Activated CD4-positive, alpha-beta T cell treated with anti-CD3 and anti-CD28 coated beads, Interleukin-2, amount 10 ng/mL, durations not matched to agents 24 days and 14 days (primary cell): ENCODE measurements at places on chromosomes 13 and 19. TPM values are rescaled to one million over a fixed set of nuclear protein-coding genes. Genes with fewer than 3 reads are reported as not detected.

The PTGIR gene
- 194 TPM in 2 replicates for total RNA-seq

The ZNF850 gene
- 3.2 and 3.8 TPM in 2 replicates for total RNA-seq

DNA sequence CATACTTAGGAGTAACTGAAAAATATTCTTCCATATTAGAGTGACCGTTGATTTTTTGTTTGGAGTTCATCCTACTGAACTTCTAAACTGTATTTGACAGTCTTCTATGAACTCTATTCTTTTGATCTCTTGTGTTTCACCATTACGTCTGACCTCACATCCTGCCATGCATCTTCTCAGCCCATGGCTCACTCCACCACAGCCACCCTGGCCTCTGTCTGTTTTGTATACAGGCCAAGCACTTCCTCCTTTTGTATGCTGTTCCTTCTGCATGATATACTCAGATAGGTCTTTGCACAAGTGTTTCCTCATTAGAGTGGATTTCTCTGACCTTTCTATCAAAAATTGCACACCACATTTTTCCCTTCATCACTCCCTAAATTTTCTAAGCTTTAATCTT is 119.9 kb downstream of the MAB21L1 start:
- H3K4me1 ChIP-seq = no peaks in the 10 kb centered on the region
- no peak overlapping the region for H3K27ac ChIP-seq
- no peak overlapping the region for H3K4me3 ChIP-seq
- H3K36me3 ChIP-seq = no peaks in the 10 kb centered on the region
- no peak for DNase-seq
- no peaks in the 10 kb centered on the region for H3K27me3 ChIP-seq

GRCh38 chr13:78845656-78846365 is 186.9 kb upstream of the OBI1 start:
- H3K4me1 ChIP-seq = no peaks in the 10 kb centered on the region
- H3K4me3 ChIP-seq = no peak overlapping the region
- no peak overlapping the region for H3K27ac ChIP-seq
- H3K36me3 ChIP-seq = no peaks in the 10 kb centered on the region

DNA sequence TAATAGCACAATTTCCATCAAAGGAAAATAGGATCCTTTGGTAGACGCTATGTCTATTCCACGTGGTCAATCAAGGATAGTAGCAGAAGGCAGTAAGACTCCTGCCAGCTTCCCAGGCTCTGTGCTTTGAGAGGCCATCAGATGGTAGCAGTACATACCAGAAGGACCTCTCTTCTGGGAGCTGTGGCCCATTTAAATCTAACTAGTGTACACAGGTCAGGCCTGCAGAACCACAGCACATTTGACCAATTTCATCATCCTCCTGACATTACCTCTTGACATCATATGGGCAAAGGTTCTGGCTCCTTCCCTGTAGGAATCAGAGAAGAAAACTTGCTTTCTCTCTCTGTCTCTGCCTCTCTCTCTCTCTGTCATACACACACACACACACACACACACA is 229.6 kb upstream of the HTR2A start:
- peaks cover 5% of the 10 kb centered on the region for H3K27me3 ChIP-seq
- H3K4me1 ChIP-seq = no peaks in the 10 kb centered on the region
- no peak overlapping the region for H3K4me3 ChIP-seq
- DNase-seq = no peak
- H3K27ac ChIP-seq = no peak overlapping the region
- H3K36me3 ChIP-seq = no peaks in the 10 kb centered on the region

- no peak overlapping the region for H3K27ac ChIP-seq
- H3K27me3 ChIP-seq = peaks cover 7% of the 10 kb centered on the region
- H3K4me1 ChIP-seq = peaks cover 7% of the 10 kb centered on the region
- H3K36me3 ChIP-seq = no peaks in the 10 kb centered on the region
- DNase-seq = no peak
- H3K4me3 ChIP-seq = no peak overlapping the region
Observed at GRCh38 chr19:42068756-42069571, 1.0 kb downstream of the GRIK5 start.

- H3K4me1 ChIP-seq = peaks cover 37% of the 10 kb centered on the region
- no peaks in the 10 kb centered on the region for H3K27me3 ChIP-seq
- peak; percentile 78 for DNase-seq
- H3K4me3 ChIP-seq = peak overlapping the region; percentile 97
Observed at GRCh38 chr13:29849071-29849631, 1.3 kb downstream of the UBL3 start.
